Stimulated activated CD8-positive, alpha-beta memory T cell treated with anti-CD3 and anti-CD28 coated beads, Interleukin-2, amount 100 ng/mL, for 48 hours (primary cell): ENCODE measurements at places on chromosomes 6 and 20.
A peak's percentile ranks its signal among the peaks of the same experiment; 100 is the strongest.

- peak; percentile 72 for DNase-seq
Measured at GRCh38 chr6:26055719-26056582, 31.3 kb upstream of the HFE start.

DNA sequence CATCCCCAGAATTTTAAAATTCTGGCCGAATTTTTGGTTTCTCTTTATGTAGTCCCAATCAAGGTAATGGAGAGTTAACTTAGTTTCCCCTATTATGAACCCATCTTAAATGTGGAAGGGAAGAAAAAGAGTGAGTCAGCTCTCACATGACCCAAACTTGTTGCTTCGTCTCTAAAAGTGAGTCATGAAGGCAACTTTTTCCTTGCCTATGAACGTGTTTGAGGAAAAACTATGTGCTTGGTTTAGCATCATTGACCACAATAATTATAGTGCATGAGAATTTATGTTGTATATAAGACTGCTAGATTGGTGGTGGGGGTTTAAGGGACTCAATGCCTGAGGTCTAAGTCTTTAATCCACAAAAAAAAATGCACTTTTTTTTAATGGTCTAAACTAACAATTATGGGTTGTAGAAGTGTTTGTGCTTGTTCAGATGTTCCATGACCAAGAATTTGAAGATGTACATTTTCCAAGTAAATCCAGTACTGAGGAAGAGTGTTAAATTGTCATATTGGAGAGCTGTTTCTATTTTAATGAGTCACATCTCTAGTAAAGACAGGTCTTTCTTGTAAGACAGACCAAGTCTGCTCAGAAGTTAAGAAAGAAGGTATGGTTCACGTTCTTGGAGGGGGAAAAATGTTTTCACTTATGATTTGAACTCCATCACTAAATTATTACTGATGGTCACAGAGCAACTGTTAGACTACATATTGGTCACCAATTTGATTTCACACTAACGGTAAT, 409.9 kb upstream of the MARCKS start:
- DNase-seq = no peak

- DNase-seq = no peak
Measured at GRCh38 chr6:27834384-27834783, 77.8 kb downstream of the OR2B2 start.

DNA sequence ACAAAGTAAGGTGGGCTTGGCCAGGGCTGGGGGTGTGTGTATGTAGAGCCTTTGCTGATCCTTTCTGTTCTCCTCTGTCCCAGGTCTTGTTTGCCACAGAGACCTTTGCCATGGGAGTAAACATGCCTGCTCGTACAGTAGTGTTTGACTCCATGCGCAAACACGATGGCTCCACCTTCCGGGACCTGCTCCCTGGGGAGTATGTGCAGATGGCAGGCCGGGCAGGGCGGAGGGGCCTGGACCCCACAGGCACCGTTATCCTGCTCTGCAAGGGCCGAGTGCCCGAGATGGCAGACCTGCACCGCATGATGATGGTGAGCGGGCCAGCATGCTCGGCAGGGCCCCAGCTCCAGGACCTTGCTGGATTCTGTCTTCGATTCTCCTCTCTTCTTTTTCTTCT, 6.2 kb downstream of the DXO start:
- DNase-seq = no peak

- DNase-seq = no peak
Measured at GRCh38 chr20:39263076-39263475, 300.9 kb downstream of the DHX35 start.

DNA sequence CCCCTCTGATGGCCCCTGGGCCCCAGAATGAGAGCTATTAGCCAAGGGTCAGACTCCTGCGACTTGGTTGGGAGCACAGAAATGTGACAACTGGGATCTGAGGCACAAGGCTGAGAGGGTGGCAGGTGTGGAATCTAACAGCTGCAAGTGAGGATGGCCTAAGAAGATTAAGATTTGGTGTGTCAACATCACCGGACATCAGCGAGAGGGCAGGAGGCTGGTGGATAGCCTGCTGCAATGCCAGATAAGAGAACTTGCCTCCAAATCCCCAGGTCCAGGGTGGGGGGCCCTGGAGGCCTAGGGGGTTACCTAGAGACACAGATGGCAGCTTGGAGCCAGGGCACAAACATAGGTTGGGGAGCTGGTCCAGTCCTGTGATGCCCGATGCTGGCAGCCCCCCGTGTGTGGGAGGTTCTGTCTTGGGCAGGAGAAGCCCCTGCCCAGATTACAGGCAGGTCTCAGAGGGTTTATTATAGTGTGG, 155.8 kb downstream of the GRM4 start:
- DNase-seq = no peak

DNA sequence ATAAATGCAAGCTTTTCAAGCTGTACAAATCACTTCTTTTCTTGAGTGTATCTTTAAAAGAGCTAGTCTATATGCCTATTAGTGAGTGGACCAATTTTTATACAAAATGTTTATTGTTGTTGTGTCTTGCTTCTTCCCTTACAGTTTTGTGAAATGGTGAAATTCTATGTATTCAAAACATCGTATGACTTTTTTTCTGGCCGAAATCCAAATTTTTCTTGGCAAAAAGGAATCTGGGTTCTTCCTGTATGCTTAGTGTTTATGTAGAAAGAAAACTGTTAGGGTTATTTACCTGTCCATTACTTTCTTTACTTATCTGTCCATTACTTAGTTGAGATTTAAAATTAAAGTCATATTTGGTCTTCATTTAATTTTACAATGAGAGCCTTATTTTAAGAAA, 153.9 kb downstream of the MMS22L start:
- no peak for DNase-seq

- no peak for DNase-seq
Measured at GRCh38 chr6:20044883-20045282, 167.4 kb downstream of the MBOAT1 start.

- DNase-seq = no peak
Measured at GRCh38 chr6:108838101-108838717, 10.0 kb upstream of the ARMC2 start.

DNA sequence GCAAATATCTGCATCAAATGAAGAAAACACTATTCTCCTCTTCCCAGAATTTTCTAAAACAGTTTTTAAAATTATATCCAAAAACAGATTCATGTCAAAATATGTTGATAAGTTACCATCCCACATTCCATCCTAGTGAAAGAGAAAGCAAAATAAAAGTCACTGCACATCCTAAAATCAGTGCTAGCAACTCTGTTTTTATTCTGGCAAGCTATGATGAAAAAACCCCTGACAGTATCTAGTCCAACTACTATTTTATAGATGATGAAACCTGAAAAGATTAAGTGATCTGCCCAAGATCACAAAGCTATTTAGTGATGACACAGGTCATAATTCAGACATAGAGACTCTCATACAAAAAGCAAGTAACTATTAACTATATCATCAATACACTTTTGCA, 190.3 kb upstream of the SHLD1 start:
- no peak for DNase-seq

DNA sequence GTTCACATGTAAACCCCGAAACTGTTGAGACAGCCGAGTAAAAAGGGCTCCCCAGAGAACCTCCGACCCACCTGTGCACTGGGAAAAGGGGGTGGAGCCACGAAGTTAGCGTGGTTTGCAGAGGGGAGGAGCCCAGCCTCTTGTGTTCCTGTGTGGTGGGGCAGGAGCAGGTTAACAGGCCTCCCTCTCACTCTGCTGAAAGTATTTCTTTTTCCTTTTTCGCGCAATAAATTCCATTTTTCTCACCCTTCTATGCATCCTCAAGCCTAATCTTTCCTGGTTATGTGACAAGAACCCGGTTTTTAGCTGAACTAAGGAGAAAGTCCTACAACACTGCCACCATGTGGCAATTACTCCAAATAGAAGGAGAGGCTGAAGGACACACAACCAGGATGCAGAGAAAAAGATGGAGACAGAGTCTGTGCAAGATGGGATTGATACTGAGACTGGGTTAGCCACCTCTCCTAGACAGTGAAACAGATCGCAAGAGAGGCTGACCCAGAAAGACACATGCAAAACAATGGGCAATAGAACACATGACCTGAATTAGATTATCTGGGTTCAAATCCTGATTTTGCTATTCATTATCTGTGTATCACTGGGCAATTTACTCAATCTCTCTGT, 168.7 kb upstream of the PRSS16 start:
- DNase-seq = no peak

DNA sequence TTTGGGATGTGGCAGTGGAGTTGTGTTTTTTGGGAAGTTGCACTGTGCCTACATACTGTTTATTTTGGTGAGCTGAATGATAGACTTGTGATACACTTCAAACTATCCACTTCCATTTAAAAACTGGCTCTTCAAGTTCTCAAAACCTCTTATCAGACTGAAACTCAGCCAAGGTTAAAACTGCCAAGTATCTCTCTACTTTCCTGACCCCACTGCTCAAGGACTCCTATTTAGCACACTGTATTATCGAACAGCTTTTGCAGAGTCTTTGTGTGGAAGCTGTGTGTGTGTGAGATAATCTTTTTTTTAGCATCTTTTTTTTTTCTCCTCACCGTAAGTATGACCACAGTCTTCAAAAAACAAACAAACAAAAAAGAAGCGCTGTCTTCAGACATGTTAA, 21.1 kb downstream of the STX11 start:
- DNase-seq = no peak

DNA sequence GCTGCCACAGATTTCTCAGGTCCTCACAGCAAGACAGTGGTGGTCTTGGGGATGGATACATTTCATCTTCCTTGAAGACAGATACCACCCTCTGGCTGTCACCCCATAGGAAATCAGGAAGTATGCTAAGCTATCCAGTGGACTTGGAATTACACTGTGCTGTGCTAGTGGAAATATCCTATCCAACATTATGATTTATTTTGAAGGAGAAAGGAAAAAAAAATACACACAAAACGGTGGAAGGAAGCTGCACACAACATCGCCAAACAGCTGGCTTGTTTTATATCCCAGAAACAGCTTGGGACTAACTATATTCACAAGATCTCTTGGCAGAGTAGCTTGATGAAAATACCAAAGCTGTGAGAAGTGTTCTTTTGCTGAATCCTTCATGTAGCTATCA, 257.6 kb downstream of the LAMA2 start:
- no peak for DNase-seq

- DNase-seq = no peak
Measured at GRCh38 chr6:157706883-157707282, 116.2 kb upstream of the SNX9 start.

GRCh38 chr20:59081036-59081435, 38.5 kb upstream of the PRELID3B start:
- no peak for DNase-seq

DNA sequence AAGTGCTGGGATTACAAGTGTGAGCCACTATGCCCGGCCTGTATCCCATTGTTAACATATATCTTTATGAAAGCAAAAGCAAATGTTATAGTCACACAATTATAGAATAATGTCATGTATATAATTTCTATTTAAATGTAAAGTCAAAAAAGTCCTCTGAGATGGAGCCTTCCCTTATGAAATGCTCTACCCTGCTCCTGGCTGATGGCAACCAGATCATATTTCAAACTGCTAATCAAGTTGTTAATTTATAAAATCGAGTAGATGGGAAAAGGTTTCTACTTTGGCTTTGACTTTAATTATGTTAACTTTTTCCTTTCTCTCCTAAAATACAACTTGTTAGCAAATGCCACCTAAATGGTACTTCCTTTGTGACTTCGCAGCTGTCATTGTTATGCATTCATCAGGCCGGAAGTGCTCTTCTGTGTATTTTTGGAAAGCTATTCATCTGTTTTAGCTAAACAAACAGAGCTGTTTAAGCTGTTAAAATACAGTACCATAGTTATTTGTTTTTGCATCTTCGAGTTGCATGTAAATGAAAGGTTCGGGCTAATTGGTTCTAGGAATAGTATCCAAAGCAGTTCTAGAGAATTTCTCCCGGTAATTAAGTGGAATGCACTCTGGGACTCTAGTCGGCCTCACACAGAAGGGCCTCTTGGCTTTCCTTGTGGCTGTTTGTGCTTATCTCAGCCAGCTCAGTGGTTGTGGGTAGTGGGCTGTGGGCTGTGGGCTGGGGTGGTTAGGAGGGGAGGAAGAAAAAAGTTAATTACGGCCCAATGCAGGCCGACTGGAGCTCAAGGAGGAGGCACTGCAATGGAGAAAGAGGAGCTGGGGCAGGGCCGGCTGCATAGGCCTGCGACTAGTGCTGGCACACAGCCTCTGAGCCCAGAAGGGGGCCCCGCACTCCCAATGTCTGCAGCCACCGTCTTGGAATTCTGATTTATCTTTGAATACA, 34.8 kb downstream of the SLC35D3 start:
- DNase-seq = no peak

DNA sequence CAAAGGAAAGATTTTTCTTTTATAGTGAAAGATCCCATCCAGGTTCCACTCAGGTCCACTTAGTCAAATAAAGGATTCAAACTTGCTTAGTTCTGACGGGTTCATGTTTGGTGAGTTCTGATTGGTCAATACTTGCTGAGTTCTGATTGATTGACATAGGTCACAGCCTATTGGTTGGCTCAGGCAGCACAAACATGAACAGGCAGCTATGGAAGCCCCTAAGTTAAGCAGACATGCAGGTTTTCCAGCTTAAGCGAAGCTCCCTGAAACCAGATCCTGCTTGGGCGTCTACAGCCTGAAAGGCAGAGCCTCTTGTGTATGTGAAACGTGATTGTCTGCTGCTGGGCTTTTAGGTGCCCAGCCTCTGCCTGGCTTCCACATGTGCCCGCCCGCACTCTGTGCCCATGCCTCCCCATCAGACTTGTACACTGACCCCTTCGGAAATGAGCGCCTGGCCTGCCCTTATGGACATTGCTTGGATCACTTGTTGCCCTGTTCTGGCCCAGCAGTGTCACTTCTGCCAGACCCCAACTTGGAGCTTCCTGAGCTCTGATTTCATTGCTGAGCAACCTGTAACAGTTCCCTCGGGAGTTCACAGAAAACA, 45.4 kb upstream of the ECI2 start:
- no peak for DNase-seq

- DNase-seq = no peak
Measured at GRCh38 chr6:136676075-136676474, 116.2 kb downstream of the MAP3K5 start.

- no peak for DNase-seq
Measured at GRCh38 chr6:34457742-34458735, 7.8 kb upstream of the PACSIN1 start.

GRCh38 chr20:17948442-17948841, 20.2 kb downstream of the SNX5 start:
- no peak for DNase-seq

DNA sequence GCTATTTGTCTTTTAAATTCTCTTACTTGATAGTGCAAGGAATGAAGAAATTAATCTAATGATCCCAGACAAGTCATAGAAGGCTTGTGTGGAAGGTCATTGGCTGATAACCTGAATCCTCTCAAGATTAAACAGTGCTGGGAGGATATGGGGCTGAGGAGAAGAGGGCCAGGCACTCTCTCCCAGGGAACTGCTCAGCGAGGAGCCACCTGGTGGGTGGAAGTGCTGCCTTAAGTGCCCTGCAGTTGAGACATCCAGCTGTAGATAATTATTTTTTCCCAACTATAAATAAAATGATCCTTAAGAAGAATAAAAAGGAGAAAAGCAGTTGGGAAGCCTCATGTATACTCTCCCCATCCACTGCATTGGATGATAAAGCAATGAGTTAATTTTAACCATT, 47.9 kb downstream of the BTBD3 start:
- no peak for DNase-seq

DNA sequence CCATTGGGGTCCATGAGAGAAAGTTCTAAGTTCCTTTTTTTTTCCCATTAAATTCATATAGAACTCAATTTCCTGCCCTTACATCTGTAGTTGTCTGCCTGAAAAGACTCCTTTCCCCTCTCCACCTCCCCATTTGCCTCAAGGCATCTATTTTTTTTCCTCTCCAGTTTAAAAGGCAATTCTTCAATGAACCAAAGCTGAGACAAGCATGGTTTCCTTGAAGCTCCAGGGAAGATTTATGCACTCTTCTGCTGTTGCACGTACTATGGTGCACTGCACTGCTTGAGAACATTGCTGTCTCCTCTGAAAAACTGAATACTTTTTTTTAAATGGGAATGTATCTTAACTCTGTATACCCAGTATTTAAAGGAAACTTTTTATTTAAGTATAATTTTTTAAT, 465.2 kb downstream of the CD83 start:
- no peak for DNase-seq
